ENCODE measurements at places on chromosomes 12 and 14.

DNA sequence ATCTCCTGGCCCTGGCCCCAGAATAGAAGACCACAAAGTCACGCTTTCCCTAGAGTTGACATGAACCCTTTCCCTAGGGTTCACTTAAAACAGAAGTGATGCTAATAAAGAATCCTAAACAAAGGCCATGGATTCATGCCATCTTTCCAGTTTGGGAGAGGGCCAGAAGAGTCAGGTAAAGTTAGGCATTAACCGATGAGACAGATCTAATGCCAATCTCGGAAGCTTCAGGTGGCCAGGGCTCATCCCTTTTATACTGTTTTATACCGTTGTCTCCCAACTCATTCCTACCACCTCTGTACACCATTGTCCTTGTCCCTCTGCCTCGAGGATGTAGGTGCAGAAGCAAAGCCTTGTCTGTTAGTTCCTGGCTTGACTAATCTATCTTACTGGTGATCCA lies 22.8 kb upstream of the ACTR10 start:
- DNase-seq, result no peak

GRCh38 chr12:26867080-26867479 lies 34.1 kb upstream of the ITPR2 start:
- DNase-seq, result no peak

GRCh38 chr12:42958291-42958674 lies 368.7 kb upstream of the PRICKLE1 start:
- DNase-seq, result peak; percentile 40

GRCh38 chr12:132771126-132771838 lies 9.7 kb upstream of the ANKLE2 start:
- peak; percentile 19 for DNase-seq

DNA sequence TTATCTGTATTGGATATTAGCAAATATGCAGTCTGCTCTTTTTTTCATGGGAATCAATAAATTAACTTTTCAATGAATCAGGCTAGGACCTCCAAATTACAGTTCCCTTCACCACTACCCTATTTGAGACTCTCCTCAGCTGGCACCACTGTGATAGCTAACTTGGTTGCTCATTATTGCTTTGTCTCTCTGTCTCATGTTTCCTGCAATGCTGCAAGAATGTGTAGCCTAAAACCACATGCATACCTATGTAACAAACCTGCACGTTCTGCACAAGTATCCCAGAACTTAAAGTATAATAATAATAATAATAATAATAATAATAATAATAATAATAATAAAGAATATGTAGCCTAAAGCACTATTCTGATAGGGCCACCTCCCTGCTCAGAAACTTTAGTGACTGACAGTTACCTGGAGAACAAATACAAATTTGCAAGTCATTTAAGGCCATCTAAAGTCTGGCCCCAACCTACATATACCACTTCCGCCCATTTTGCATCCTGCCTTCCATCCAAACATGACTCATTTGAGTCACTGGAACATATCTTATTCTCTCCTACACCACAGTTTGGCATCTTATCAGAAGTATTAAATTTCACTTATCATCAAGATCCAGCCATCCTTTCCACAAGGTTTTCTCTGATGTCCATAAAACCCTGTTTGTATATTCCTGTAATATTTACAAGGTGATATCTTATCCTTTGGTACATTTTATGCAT lies 215.1 kb downstream of the LRRK2 start:
- no peak for DNase-seq

- DNase-seq, result no peak
Observed at GRCh38 chr14:37970696-37971095, 237.0 kb upstream of the SSTR1 start.

DNA sequence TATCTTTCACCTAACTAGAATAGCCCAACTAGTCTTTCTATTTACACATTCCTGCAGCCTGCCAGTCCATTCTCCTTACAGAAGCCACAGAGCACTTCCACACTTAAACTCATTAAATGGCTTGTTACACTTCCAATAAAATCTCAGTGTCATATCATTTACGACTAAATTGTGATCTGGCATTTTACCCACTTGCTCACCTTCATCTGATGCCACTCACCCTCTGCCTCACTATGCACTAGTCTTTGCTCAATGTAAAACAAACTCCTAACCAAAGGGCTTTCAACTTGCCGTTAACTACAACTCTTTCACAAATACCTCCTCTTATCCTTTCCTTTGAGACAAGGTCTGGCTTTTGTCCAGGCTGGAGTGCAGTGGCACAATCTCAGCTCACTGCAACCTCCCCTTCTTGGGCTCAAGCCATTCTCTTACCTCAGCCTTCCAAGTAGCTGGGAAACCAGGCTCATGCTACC lies 24.1 kb downstream of the YAF2 start:
- DNase-seq, result peak; percentile 45

DNA sequence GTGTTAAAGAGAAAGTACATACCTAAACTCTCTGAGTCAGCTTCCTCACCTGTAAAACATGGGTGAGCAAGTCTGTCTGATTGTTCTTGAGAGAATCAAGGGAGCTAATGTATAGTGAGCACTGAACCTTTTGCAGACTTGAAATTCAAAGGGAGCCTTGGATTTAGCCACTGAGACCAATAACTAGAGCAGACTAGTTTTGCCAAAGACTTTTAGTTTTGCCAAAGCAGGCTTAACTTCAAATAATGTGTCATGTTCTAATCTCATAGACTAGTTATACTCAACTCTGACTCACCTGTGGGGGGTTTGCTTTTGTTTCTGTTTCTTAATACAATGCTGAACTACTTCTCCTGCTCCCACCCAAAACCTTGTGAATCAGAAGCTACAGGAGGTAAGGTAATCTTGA lies 123.7 kb downstream of the SLC25A21 start:
- DNase-seq, result peak; percentile 47

- DNase-seq, result no peak
Observed at GRCh38 chr14:96088074-96088473, 48.9 kb downstream of the C14orf132 start.

DNA sequence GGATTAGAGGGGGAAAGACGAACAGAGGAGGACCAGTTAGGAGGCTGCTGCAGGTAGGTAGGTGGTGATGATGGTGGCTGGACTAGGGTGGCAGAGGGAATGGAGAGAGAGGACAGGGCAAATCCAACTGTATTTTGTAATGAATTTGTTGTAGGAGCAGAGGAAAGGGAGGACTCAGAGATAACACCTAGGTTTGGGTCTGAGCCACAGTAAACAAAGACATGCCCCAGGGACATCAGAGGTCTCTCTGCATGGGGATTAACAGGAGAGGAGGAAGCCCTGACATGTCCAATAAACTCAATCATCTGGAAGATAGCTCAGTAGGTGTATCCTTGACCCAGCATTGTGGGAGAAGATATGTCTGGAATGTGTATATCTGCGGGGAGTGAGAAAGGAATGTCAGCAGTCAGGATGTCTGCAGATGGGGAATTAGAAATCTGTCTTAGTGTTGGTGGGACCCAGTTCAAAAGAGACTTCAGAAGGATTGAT lies 4.7 kb upstream of the SLC48A1 start:
- DNase-seq, result peak; percentile 85

DNA sequence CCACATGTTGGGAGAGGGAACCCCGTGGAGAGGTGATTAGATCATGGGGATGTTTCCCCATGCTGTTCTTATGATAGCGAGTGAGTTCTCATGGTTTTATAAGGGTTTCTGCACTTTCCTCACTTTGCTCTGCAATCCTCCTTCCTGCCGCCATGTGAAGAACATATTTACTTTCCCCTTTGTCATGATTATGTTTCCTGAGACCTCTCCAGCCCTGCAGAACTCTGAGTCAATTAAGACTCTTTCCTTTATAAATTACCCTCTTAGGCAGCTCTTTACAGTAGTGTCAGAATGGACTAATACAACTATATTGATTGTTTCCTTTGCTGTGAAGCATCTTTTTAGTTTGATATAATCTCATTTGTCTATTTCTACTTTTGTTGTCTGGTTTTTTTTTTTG lies 13.1 kb upstream of the RASSF9 start:
- DNase-seq, result no peak

DNA sequence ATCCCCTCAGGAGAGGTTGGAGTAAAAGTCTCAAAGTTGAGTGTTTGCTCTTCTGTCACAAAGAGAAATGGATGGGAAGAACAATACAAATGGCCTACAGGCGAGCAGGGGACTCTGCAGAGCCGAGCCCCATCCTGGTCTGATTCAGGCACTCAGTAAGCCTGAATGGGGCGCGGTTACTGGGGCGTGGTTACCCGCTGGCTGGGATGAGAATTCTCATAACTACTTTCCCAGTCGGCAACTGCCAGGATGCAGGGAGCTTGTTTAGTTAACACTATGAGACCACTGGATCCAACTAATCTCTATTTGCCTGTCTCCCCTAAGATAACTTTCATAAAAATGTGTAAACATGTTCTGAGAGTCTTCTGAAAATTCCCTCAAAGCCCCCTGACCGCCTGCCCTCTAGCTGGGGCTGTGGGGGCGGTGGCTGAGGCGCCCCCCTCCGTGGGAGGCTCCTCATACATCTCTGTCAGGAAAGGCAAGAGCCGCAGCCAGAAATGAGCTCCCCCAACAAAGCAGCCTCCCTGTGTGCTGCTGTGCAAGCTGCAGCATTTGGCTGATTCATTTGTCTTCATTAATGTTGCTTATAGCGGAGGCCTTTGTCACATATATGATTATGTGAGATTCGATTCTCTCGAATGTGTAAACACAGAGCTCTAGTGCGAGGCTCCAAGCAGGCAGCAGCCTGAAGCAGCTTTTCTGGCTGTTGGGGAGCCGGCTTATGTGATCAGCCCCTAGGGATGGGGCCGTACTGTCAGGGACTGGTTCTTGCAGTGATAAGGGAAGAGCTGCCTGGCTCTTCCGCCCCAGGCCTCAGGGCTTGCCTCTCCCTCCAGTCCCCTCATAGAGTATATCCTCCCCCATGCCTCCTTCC lies 126.1 kb upstream of the ARHGAP5 start:
- peak; percentile 75 for DNase-seq

GRCh38 chr12:83896416-83896815 lies 1016.2 kb downstream of the SLC6A15 start:
- DNase-seq, result no peak

DNA sequence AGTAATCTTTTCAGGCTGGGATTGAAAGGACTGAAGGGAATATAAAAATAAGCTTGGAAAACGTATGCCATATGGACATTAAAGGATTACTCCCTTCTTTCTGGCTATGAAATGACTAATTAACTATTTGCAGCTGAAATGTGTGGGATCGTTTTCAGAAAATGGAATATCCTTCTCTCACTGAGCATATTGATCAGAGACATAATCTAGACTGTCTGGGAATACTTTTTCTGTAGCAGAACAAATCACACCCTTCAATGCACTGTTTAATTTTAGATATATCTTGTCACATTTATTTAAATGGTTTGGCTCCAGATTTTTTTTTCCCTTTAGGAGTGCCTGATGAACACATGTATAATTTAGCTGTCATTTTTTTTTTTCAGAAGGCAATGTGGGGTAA lies 10.8 kb upstream of the ACTR10 start:
- no peak for DNase-seq

- DNase-seq, result peak; percentile 63
Observed at GRCh38 chr12:6038160-6038559, 86.3 kb downstream of the VWF start.
